ENCODE measurements at places on chromosomes 12 and 14.

DNA sequence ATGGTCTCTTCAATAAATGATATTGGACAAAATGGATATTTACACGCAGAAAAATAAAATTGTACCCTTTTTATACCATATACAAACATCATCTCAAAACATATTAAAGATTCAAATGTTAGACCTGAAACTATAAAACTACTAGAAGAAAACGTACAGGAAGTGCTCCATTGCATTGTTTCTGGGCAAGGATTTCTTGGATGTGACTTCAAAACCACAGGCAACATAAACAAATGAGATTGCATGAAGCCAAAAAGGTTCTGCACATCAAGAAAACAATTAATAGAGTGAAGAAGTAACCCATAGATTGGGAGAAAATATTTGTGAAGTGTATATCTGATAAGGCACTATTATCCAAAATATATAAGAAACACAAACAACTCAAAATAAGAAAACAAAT is 812.4 kb downstream of the NRXN3 start:
- no peak for DNase-seq

DNA sequence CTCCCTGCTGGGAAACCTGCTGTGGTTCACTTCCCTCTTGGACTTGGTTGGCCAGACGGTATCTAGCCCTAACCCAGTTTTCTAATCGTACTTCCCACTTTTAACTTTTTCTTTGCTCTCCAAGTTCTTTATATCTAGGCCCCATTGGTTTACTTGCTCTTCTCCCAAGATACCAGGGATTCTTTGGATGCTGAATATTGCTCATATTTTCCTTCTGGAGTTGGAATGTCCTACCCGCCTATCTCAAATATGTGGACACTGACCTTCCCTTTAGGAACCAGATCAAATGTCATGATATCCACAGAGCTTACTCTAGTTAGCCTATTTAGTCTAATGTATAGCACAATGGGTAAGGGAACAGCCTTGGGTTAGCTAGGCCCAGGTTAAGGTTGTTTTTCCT is 228.6 kb downstream of the DACT1 start:
- no peak for DNase-seq

DNA sequence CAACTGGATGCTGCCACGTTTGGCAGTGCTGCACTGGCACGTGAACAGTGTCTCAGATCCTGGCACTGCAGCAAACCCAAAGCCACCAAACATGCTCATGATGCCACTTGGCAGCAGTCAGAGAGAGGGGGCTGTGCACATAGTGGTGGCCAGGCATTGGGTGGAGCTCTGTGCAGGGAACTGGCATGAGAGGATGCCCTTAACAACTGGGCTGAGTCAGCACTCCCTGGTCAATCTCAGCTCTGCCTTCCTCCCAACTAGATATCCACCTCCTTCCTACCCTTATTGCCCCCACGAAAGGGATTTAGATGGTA is 37.0 kb downstream of the ZFHX2 start:
- DNase-seq, result no peak

DNA sequence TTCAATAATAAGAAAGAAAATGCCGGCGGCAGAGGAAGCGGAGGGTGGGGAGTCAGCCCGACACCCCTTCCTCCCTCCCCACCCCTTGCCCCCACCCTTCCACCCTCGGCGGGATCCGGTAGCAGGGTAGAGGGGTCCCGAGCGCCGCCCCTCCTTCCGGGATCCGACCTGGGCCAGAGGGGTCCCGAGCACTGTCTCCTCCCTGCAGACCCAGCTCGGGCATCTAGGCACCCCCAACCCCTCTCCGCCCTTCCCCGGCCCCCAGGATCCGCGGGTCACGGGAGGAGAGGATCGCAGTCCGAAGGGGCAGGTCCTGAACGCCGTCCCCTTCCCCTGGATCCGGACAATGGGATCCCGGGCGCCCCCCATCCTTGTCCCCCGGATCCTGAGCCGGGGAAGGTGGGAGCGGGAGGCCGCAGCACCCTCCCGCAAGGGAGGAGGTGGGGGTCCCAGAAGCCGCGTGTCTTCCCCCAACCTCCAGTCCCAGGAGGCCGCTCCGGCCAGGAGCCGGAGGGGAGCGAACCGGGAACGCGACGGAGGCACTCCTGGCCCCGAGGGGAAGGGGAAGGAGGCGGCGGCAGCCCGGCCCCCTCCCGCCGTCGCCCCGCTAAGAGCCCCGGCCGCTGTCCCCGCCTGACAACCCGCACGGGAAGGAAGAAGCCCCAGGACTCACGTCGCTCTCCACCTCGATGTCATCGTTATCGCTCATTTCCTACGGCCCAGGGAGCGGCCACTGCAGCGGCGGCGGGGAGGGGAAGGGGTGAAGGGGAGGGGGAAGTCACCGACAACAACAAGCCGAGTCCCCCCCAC is 481 bp downstream of the MAX start:
- peak; percentile 10 for DNase-seq

DNA sequence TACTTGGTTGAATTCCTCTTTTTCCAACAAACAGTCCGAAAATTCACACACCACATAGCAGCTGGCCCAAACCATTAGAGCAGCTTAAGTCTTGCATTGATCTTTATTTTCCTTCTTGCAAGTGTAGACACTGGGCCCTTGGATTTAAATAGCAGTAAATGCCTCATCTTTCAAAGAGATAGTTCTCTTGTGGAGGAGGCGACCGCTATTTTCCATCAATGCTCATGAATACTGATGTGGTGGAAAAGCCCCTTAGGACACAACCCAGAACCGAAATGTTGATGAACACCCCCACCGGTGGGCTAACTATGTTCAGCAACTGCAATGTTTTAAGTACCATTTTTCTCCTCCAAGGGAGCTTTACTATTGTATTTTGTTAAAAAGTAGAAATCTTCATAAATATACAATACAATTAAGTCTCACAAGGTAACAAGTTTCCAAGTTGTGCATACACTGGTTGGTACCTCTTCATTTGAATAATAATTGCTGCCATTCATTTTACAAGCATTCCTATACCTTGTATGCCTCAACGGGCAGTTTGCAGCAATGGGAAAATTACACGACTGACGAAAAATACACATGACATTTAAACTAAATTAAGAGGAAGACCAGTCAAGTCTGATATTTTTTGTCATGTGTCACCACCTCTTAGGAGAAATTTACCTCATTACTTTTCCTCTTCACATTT is 18.0 kb downstream of the NIN start:
- no peak for DNase-seq

DNA sequence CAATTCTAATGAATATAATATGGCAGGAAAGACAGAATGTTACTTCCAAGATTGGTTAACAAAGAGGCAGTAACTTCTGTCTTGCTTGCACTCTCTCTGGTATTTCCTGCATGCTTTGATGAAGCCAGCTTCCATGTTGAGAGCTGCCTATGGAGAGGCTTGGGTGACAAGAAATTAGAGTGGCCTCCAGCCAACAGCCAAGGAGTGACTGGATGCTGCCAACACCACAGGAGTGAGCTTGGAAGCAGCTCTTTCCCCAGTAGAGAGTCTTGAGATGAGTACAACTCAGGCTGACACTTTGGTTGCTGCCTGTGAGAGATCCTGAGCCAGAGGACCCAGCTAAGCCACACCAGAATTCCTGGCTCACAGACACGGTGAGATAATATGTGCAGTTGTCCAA is 183.1 kb downstream of the RMST start:
- DNase-seq, result no peak

GRCh38 chr12:21434699-21435098 is 2.8 kb upstream of the PYROXD1 start:
- no peak for DNase-seq

GRCh38 chr12:8037046-8037663 is 4.6 kb downstream of the FOXJ2 start:
- DNase-seq, result no peak

DNA sequence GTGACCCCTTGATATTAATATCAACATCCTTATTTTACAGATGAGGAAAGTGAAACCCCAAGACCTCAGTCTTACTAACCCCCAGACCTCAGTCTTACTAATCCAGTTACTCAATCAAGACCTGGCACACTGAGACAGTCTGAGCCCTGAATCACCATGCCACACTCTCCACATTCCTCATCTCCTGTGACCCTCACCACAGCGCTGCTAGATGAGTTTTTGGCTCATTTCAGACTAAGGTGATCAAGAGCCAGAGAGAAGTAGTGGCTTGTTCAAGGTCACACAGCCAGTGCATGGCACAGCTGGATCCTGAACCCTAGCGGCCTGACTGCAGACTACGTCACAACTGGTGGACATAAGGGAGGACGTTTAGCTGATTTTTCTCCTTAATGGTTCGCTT is 579.2 kb downstream of the BCL11B start:
- no peak for DNase-seq

GRCh38 chr12:75834591-75834990 is 197.0 kb downstream of the PHLDA1 start:
- DNase-seq, result no peak

DNA sequence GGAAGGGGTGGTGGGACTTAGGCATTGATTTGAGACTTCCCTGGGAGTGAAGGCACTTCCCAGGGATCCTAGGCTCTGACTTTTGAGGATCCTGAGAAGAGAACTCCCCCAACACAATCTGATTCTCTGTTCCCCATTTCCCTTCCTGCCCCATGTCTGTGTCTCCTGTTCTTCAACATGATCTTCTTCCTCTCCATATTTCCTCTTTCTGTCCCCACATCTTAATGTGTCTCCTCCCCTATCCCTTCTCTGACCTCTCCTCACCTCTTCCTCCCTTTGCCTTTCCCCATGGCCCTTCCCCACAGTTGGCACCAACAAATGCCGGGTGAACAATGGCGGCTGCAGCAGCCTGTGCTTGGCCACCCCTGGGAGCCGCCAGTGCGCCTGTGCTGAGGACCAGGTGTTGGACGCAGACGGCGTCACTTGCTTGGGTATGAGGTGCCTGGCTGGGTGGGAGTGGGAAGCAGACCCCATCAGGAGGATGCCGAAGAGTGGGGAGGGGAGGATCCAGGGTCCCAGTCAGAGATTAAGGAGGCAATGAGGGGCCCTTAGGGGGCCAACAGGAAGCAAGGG is 15.2 kb upstream of the LRP1-AS start:
- DNase-seq, result no peak

DNA sequence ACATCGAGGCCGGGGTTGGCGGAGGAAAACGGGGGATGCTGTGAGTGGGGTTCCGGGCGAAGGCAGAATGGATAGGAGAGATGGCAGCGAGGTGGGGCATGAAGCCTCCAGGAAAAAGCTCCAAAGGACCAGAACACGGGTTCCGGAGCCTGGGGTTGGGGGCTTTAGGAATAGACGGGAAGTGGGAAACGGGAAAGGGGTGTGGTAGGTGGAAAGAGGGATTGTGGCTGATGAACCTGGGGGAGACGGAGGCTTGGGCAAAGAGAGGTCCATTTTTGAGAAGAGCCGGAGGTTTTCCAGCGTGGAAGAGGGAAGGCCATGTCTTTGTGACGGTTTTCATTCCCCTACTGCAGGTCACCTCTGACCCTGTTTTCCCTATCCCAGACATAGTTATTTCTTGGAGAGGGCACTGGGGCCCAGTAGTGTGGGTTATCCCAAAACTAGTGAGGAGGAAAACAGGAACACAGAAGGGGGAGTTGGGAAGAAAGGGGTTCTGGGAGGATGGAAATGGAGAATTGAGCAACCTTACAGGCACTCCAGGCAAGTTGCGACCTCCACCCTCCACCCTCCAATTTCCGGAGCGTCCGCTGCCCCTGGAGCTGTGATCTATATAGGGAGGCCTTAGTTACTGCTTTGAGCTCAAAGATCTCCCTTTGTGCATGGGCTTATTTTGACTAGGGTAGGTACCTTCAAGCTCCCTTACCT is 1.1 kb downstream of the ATN1 start:
- DNase-seq, result no peak

DNA sequence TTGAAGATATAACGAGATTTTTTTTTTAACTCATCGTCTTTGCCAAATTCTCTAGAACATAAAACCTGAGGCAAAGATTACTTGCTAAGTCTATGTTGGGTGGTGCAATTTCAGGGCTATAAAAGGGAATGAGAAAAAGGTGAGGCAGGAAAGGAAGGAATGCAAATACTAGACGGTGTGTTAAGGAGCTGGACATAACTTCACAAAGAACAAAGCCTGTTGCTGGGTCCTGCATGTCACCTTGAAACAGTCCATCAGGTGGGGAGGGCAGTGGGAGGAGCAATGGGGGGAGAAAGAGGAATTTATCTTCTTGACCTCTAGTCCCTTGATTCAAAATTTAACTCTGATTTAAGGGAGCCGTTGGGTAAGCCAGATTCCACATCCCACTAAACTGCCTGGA is 16.1 kb upstream of the DUSP6 start:
- no peak for DNase-seq

- DNase-seq, result no peak
Observed at GRCh38 chr14:93239869-93240677, 33.0 kb downstream of the UBR7 start.

GRCh38 chr12:62472472-62472871 is 5.8 kb downstream of the MON2 start:
- DNase-seq, result no peak

- DNase-seq, result no peak
Observed at GRCh38 chr12:65039301-65039700, 81.8 kb downstream of the WIF1 start.

GRCh38 chr12:33560653-33561208 is 121.1 kb upstream of the SYT10 start:
- no peak for DNase-seq
